Stimulated activated CD4-positive, alpha-beta T cell treated with anti-CD3 and anti-CD28 coated beads, Interleukin-1b, Interleukin-23, amount 100 ng/mL, for 1 hour (primary cell): ENCODE measurements at places on chromosomes 1 and 21.

GRCh38 chr1:177223359-177223758 lies 52.6 kb downstream of the BRINP2 start:
- no peak for DNase-seq

DNA sequence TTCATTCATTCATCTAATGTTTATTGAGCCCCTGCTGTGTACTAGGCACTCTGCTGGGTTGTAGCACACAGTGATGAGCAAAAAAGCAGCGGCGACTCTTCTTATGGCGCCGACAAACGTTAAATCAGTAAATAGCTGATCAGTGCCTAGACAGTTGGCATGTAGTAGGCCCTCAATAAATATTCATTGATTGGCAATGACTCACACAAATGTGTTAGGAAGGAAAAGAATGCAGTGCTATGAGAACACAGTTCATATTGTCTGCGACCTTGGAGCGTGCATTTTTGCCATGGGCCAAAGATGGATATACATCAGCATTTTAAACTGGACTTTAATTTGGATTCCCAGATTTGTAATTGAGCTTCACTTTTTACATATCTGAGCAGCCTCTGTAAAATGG lies 52.0 kb downstream of the PRDM2 start:
- DNase-seq = no peak

DNA sequence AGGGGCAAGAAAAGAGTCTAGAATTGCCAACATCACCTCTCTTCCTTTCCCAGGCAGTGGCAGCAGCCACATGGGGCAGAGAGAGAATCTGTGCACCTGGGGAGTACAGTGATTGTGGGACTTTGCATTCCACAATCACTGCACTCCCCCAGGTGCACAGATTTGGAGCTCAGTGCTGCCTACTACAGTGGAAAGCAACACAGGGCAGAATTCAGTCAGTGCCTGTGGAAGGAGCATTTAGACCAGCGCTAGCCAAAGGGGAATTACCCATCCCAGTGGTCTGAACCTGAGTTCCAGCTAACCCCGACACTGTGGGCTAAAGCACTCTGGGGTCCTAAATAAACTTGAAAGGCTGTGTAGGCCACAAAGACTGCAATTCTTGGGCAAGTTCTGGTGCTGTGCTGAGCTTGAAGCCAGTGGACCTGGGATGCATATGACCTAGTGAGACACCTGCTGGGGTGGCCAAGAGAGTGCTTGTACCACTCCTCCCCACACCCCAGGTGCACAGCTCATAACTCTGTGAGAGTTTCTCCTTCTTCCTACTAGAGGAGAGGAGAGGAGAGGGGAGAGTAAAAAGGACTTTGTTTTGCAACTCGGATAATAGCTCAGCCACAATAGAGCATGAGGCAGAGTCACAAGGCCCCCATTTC lies 50.3 kb downstream of the NUP210L start:
- no peak for DNase-seq

GRCh38 chr1:236075848-236076247 lies 11.0 kb upstream of the NID1 start:
- DNase-seq = no peak

- DNase-seq = no peak
Measured at GRCh38 chr21:28654406-28654805, 338.3 kb downstream of the LTN1 start.

GRCh38 chr1:21384620-21385019 lies 55.3 kb upstream of the NBPF3 start:
- DNase-seq = no peak

DNA sequence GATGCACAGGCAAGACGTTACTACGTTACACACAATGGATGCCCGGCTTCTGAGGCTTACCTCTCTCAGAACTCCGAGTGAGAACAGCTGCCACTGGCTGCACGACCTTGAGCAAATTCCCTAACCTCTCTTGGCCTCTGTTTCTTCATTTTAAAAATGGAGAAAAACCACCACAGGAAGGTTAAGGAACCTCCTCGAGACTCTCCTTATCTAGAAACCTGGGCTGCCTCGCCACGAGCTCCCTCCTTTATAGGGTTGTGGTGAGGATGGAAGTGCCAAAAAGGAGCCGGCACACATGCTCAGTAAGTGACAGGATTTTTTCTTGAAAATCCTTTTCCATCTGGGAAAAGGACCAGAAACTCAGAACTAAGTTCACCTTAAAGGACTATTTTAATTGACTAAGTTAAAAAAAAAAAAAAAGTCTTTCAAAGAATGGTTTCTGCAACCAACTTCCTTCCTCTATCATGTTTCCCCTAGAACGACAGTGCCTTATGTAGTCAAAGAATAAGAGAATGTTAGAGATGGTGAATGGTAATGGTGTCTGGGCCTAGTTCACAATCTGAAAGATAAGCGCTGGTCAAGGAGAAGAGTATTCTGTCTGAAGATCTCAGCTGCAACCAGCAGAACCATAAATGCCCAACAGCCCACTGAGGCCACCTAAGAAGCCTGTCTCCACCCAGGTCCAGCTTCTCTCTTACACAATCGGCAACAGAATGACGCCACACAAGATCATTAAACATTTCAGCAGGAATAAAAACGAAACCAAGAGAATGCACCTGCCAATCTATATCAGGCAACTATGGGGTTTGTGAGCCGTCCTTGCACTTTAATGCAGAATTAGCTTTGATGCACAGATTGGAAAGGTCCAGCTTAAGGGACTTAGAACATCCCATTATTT lies 64.9 kb downstream of the SLC45A1 start:
- DNase-seq = no peak

- DNase-seq = no peak
Measured at GRCh38 chr1:219699870-219700269, 87.0 kb upstream of the ZC3H11B start.

GRCh38 chr1:89873288-89873687 lies 52.5 kb downstream of the LRRC8D start:
- no peak for DNase-seq

GRCh38 chr1:205610901-205611466 lies 20.8 kb downstream of the ELK4 start:
- DNase-seq = no peak

GRCh38 chr21:32508558-32508957 lies 76.8 kb downstream of the TCP10L start:
- no peak for DNase-seq

GRCh38 chr1:231706934-231707333 lies 80.3 kb downstream of the DISC1 start:
- no peak for DNase-seq

DNA sequence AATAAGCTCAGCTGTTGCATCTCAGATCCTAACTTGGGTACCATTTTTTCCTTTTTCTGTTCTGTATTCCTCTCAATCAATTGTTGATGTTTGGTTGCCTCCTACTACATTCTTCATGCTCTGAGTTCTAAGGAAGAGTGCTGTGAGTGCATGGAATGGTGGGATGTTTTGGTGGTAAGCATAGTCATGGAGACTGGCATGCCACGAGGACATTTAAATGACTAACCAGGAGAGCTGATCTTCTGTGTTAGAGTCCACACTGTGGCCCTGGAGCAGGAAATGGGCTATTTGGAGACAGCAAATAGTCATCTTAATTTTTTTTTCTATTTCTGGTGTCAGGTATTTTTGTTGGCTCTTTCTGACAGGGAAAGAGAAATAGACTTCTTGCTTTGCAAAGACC lies 69.5 kb upstream of the HSD17B7 start:
- DNase-seq = no peak

DNA sequence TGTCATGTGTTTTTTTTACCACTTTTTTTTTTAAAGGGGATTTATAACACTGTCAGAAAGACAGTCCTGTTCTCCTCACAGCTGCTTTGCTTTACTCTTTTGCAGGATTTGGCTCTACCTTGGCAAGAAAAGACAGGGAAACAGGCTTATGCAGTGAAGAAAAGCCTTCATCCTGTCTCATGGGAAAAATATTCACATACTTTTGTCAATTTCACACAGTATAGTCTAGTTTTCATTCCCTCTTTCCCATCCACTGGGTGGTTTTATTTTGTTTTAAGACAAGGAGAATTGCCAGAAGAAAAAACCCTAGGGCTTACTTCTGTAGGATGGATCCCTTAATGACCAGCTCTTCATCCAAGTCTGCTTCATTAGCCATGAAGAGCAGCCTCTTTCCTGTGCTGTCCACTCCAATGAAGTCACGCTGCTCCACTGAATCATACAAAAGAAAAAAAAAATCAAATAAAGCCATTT lies 60.0 kb downstream of the EIF2B3 start:
- no peak for DNase-seq

GRCh38 chr21:17848228-17848627 lies 29.1 kb upstream of the C21orf91 start:
- no peak for DNase-seq

DNA sequence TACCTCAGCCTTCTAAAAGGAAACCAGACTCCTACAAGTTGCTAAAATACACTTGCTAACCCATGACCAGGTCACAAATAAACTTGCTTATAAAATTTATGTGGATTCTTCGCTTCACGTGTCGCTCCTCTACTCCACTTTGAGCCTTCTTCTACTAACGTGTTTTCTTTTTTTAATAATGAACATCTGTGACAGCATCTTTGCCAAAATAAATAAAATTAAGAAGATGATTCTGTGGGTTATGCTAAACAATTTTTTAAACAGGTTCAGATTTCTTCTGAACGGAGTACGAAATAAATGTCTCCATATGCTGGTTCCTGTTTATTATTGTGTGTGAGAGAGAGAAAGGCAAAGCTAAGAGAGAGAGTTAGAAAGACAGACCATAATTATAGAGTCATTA lies 735.8 kb downstream of the LTN1 start:
- DNase-seq = no peak

- no peak for DNase-seq
Measured at GRCh38 chr1:69246109-69246508, 321.6 kb upstream of the LRRC7 start.

DNA sequence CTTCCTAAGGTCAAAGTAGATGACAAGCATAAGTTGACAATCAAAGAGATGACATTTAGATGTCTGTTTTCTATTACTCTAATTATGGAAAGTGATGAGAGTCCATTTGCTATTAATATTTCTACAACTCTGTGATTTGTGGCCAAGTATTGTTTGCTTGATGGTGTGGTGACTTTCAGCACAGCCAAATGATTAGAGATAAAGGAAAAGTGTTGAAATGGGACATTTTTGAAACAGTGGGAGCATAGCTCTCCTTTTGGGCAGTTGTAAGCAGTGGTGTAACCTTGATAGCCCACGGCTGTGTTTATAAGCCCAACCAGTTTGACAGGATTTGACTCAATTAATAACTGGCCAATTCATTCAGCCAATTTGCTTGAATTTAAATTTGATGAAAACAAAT lies 31.6 kb downstream of the ZC3H11B start:
- no peak for DNase-seq

DNA sequence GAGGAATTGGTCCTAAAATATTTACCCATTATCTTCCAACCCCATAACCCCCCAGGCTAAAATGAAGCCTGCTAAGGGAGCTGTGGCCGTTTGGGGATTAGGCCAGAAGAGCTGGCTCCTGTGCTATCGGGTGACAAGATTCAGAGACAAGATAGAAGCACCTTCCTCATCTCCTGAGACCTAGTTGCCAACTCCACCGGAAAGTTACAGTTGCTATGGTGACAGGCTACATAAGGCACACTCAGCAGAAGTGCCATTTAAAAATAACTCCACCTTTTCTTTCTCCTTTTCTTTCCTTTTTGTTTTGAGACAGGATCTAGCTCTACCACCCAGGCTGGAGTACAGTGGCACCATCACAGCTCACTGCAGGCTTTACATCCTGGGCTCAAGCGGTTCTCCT lies 43.6 kb upstream of the ROR1 start:
- DNase-seq = no peak

GRCh38 chr1:7315946-7316345 lies 455.1 kb upstream of the VAMP3 start:
- DNase-seq = no peak

DNA sequence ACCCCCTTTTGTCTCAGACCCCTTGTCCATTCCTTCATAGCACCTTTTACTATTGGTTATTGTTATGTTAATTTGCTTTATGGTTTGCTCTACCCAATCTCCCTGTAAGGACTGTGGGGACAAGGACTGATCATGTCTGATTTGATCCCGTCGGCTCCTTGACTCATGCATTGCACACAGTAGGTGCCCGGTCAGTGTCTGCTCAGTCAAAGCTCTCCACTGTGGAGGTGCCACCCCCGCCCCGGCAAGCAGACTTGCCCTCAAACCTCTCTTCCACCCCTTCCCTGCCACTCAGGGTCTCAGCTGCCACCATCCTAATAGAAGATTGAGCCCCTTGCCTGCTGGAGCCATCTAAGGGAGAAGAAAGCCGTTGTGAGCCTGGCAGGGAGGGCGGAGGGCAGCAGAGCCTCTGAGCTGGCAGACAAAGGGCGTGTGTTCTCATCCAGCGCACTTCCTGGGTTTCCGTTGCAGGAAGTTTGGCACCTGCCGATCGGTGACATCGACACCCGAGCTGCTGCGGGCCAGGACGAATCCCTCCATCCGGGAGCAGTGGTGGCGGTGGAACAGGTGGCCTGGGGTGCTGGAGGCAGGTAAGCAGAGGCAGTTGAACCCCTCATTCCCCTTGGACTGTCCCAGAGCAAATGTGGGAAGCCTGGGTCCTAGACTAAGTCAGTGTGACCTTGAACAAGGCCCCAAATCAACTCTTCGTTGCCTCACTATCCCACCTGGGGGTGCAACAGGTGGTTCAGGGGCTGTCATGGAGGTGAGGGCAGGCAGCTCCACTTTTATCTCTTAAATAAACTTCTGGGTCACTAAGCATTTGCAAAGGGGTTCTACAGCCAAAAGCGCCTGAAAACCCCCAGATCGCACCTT lies 2.2 kb upstream of the FBLIM1 start:
- no peak for DNase-seq

DNA sequence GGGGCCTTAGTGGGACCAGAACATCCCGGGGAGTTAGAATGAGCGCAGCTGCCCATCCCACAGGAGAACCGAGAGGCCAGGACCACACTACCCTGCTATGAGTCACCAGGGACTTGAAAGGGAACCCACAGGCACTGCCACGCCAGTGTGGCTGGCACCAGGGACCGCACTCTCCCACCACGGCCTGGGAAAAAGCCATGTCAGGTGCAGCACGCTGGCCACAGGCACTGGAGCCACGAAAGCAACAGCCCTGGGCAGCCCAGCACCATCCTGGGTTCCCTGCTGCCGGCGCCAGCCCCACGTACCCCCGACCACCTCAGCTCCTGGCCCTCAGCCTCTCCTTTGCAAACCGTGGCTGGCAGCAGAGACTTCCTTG lies 14.1 kb upstream of the TMEM240 start:
- no peak for DNase-seq
